ENCODE measurements at places on chromosomes 7 and 10.

GRCh38 chr10:11175823-11176243 is 158.2 kb downstream of the CELF2 start:
- no peak for DNase-seq

DNA sequence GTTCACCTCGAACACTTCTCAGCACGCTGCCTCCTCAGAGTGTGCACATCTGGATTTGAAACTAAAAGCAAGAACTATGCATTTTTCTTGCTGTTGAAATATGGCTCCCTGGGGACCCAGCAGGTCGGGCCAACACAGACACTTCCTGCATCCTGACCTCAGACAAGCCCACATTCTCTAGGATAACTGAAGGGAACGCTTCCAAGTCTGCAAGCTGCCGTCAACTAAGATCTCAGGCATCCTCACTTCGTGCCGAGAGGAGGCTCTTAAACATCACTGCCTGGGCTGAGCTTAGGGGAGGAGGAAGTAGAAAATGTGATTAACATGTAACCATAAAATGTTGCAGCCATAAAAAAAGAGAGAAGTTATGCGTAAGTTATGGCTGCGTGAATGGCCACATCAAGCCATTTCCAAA is 65.5 kb downstream of the PYROXD2 start:
- DNase-seq: no peak

DNA sequence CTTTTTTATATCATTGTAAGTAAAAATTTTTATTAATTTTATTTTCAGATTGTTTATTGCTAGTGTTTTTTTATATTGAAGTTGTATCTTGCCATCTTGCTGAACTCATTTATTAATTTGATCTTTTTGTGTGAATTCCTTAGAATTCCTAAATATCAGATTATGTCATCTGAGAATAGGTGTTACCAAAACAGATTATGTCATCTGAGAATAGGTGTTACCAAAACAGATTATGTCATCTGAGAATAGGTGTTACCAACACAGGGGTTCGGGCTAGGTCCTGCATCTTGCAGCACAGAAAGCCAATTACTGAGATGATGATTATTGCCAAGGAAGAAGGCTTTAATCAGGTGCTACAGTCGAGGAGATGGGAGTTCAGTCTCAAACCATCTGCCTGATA is 383.4 kb downstream of the CNTNAP2 start:
- DNase-seq: no peak

GRCh38 chr10:85012305-85012704 is 683.9 kb downstream of the CCSER2 start:
- no peak for DNase-seq

- DNase-seq: no peak
Observed at GRCh38 chr10:11447586-11447985, 163.9 kb downstream of the USP6NL start.

DNA sequence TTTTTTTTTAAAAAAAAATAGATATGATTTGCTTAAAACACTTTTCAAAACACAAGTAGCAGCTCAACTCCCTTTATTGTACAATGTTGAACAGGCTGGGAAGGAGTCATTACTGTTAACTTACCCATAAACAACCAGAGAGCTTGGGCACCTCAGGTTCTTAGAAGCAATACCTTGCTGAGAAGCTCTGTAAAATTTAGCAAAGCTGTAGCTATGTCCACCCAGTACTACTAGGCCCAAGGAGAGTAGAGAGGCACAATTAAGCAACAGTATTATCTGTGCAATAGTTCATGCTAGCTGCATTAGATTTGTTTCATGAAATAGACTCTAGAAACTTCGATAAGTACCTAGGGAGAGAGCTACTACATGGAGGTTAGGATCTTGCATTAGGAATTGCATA is 32.0 kb downstream of the SEMA3A start:
- no peak for DNase-seq

DNA sequence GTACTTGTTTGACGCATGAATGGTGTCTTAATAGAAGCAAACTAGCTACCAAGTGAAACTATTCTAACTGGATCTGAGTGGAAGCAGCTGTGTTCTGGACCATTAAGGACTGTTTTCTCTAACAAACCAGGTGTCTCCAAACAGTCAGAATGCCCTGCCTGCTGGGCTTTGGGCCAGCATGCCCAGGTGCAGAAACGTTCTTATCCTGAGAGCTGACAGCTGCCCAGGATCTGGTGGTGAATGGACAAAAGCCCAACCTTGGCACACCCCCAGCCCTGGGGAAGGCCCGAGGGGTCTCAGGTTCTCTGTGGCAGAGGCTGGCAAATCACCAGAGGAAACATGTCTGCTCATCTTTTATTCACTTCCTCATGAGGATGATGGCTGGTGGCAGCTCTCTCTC is 48.2 kb upstream of the LAMB4 start:
- DNase-seq: no peak

DNA sequence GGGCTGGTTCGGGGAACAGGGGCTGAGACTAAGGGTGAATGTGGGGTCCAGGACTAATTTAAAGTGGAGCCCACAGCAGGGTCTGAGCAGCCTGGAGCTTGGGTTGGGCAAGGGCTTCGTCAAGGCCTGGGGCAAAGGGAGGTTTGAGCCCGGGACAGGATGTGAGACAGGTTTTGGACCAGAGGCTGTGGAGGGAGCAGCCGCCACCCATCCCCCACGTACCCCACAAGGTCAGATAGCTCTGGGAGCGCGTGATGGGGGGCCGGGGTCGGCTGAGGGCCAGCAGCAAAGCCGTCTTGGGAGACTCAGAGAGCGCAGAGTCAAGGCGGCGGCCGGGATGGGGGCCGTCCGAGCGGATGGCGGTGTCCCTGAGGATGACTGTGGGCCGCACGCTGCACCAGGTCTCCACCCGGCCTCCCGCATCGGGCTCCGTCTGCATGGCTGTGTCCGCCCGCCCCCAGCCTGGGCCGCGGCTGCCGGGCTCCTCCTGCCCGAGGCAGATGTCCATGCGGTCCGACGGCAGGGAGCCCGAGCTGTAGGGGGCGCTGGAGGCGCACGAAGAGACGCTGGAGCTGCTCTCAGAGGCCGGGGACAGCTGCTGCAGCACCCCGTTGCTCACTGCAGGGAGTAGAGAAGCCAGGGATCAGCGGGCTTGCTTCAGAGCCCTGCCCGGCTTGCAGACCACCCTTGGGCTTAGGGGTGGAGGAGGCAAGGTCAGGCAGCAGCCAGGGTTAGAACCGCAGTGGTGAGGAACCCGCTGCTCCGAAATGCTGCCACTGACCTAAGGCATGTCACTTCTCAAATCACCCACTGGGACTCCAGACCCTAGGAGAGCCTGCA is 12.1 kb downstream of the PDZD7 start:
- DNase-seq: peak; percentile 69

GRCh38 chr10:133458021-133458709 is 4.4 kb downstream of the SCART1 start:
- no peak for DNase-seq

- no peak for DNase-seq
Observed at GRCh38 chr10:61078542-61079275, 134.7 kb upstream of the RHOBTB1 start.

- DNase-seq: no peak
Observed at GRCh38 chr7:158771-159170, 33.6 kb upstream of the FAM20C start.

DNA sequence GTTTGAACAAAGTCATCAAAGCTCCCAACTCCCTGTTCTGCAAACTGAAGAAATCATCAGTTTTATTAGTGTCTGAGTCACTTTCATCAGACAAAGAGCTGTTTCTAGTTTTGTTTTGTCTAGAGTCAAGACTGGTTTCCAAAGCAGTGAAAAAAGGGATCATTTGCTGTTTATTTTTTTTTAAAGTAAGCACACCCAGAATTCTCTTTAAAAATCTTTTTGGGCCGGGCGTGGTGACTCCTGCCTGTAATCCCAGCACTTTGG is 972.0 kb upstream of the CELF2 start:
- no peak for DNase-seq

GRCh38 chr10:99740933-99741559 is 9.0 kb downstream of the CUTC start:
- no peak for DNase-seq

DNA sequence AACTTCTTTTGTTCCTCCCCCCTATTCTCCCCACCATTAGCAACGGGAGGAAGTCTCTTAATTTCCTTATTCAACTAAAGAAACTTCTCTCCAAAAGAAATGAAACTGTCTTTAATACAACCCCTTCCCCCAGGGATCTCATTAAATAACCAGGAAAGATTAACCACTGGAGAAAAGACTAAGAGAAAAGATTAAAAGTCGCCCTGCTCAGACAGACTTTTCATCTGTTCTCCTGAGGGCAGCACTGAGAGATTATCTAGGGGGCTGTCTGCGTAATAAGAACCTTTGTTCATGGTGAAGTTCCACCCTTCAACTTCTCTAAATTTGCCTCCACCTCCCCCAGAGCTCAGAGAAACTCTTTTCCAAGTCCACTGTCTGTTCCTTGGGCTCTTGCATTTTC is 105.5 kb downstream of the HGF start:
- no peak for DNase-seq

DNA sequence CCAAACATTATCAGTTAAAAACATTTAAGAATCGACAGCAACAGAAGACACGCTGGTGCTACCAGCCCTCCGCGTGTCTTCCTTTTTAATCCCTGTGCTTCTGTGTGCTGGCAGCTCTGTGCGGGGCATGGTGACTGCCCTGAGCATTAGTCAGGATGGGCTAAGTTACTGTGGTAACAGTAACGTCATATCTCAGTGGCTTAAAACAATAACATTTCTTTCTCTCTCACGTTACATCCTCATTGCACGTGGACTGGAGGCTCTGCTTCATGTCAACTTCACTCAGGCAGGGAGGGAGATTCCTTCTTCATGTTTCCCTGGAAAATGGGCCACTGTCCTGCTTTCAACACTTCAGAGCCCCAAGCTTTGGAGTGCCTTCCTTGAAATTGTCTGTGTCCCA is 378.5 kb downstream of the CCSER2 start:
- no peak for DNase-seq

DNA sequence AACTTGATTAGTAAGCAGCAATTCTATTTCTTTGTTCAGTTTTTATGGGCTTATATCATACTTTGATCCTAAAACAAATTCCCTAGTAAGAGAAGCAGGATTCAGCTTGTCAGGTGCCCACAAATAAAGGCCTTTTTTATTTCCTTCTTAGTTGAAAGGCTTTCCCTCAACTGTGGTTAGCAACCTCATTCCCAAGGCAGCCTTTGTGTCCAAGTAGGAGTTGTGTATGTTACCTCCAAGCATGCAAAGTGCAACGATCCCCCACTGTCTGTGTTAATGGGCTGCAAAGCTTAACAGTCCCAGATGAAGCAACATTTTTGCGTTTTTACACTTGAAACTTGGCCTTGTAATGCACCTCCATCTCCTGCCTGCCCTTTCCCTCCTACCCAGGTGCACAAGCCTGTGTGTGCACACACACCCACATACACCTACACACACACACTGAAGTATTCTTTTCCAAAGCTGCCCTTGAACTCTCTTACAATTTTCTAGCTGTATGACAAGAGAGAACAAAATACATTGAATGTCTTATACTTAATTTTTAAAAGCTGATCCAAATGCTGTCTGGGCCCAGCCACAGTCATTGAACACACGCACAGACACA is 278.2 kb downstream of the SNX13 start:
- no peak for DNase-seq

DNA sequence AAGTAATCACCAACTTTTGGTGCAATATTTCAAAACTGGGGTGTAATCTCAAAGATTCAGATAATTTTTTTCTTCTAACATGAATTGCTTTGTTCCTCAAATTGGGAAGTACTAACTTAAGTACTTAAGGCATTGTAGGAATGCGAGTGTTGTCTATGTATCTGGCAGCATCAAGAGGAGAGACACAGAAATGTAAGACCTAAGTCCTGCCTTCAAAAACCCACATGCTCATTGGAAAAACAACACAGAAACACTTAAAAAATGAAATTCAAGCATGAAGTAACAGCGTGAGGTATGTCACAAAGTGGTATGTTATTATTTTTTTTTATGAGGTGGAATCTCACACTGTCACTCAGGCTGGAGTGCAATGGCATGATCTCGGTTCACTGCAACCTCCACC is 288.5 kb downstream of the ZEB1 start:
- DNase-seq: no peak

- no peak for DNase-seq
Observed at GRCh38 chr7:29557954-29558353, 5.7 kb upstream of the PRR15 start.

DNA sequence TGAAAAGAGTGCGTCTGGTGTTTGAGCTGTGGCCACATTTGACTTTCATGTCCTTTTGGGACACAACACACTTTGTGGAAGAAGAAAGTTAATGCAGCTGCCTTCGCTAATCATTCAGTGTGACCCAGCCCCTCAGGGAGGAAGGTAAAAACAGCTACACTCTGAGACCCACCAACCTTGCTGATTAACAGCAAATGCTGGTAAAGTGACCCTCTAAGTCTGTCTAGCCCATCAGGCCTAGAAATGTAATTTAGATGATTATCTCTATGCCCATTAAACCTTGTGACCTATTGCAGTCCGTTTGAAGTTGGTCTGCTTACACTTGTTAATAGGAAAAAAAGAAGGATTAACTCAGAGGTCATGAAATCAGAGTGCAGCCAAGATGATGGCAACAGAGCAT is 161.9 kb upstream of the WNT16 start:
- DNase-seq: no peak

DNA sequence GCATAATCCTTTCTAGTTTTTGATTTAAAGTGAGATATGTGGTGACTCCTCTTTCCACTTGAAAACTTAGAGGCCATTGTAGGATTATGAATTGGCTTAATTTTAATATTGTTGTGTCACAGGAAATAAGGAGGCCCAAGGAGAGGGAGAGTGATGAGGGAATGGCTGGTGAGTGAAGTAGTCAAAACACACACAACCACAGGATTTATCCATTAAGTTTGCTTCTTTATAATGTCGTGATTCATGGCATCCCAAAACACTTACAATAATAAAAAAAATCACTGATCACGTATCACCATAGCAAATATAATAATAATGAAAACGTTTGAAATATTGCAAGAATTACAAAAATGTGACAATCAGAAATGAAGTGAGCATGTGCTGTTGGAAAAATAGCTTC is 1215.5 kb upstream of the LRRTM3 start:
- DNase-seq: no peak

- DNase-seq: no peak
Observed at GRCh38 chr10:126854726-126855495, 50.3 kb upstream of the DOCK1 start.

- no peak for DNase-seq
Observed at GRCh38 chr7:46633630-46634240, 712.7 kb upstream of the IGFBP3 start.

GRCh38 chr7:13198727-13199126 is 511.3 kb downstream of the ARL4A start:
- no peak for DNase-seq

- DNase-seq: no peak
Observed at GRCh38 chr7:100489824-100490223, 6.1 kb downstream of the NYAP1 start.

DNA sequence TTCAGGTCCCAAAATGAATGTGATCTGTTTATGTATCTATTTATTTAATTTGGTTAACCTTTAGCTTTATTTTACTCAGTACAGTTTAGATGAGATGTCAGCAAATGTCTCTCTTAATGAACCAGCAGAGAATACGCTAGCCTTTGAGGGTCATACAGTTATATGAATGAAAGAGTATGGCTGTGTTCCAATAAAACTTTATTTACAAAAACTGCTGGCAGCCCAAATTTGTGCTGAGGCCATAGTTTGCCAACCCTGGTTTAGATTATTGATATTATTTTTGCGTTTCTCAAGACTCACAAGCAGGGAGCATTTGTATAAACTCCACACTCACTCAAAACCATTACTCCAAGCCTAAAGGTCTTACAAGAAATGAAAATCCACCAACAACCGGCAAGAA is 323.4 kb upstream of the NRP1 start:
- DNase-seq: no peak
